Fibroblast of mammary gland (primary cell): ENCODE measurements at places on chromosomes 1 and 21.
A peak's percentile ranks its signal among the peaks of the same experiment; 100 is the strongest.

GRCh38 chr21:39088031-39088370, 95.2 kb downstream of the PSMG1 start:
- no peak for DNase-seq

GRCh38 chr1:116170721-116171589, 59.8 kb downstream of the MAB21L3 start:
- no peak for DNase-seq

- DNase-seq, result no peak
Observed at GRCh38 chr1:33168556-33169289, 13.1 kb downstream of the TRIM62 start.

DNA sequence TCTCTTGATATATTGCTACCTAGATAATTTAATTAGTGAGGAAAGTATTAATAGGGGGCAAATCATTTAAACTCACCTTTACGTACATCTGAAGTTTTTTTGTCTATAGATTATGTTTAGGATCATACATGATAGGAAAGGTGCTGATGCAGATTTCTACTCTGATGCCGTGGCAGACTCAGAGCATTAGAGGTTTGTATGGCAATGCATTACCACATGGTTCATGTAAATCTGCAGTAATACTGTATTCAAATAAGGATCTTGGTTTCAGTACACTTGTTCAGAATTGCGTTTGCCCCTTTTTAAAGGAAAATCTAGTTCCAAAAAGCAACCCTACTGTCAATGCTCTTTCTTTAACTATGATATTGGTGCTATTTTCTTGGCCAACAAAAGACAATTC, 288.3 kb downstream of the PTPRC start:
- no peak for DNase-seq

GRCh38 chr1:78171736-78172590, 126.2 kb downstream of the GIPC2 start:
- DNase-seq, result peak; percentile 71

GRCh38 chr1:213828867-213829266, 158.9 kb upstream of the PROX1 start:
- no peak for DNase-seq
